ENCODE measurements at places on chromosomes 4 and X.
A peak's percentile ranks its signal among the peaks of the same experiment; 100 is the strongest.

- DNase-seq: no peak
Measured at GRCh38 chr4:112029771-112030171, 115.5 kb upstream of the FAM241A start.

- peak; percentile 1 for DNase-seq
Measured at GRCh38 chr4:11954093-11954492, 525.4 kb upstream of the HS3ST1 start.

- peak; percentile 28 for DNase-seq
Measured at GRCh38 chrX:87583679-87584078, 66.1 kb downstream of the KLHL4 start.

GRCh38 chr4:185179488-185179887, 24.3 kb downstream of the CFAP97 start:
- DNase-seq: peak; percentile 10

DNA sequence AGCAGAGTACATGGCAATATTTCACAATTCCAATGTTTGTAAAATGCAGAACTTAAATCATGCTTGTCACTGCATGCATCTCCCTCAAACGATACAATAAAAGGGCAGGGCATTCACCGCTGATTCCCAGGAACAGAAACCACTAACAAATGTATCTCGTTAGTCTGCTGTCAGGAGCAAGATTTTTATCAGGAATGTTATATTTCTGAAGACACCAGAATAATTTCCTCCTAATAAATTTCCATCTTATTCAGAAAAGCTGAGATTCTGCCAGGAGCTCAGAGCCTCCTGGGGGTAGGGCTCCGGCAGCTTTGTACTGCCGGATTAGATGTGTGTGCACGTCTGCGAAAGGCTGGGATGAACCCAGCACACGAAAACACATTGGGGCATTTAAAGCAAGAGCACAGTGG, 54.0 kb upstream of the LDB2 start:
- DNase-seq: no peak

DNA sequence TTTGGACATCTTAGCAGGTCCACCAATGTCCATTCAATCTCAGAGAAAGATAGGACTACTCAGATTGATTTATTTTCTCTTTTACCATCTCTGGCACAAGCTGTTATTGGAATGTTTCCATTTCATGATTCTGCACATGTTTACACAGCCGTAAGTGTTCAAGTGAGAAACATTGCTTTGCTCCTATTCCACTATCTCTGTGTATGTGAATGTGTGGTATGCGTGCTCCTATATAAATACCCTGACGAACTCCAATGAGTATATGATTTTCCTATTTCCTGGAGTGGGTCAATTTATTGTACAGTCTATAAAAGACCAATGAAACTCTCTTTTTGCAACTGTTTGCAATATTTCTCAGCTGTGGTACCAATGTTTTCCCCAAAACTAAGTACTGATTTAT, 221.0 kb upstream of the GALNT7 start:
- DNase-seq: no peak

GRCh38 chr4:38856524-38857337, at the start of gene TLR6:
TLR6 (minus strand) TSS chr4:38856817; CDS start chr4:38829473, 27,344 bp downstream.
- DNase-seq: peak; percentile 82

- no peak for DNase-seq
Measured at GRCh38 chr4:150232029-150232428, 153.8 kb downstream of the DCLK2 start.

- DNase-seq: no peak
Measured at GRCh38 chr4:124931050-124931449, 218.5 kb upstream of the ANKRD50 start.

DNA sequence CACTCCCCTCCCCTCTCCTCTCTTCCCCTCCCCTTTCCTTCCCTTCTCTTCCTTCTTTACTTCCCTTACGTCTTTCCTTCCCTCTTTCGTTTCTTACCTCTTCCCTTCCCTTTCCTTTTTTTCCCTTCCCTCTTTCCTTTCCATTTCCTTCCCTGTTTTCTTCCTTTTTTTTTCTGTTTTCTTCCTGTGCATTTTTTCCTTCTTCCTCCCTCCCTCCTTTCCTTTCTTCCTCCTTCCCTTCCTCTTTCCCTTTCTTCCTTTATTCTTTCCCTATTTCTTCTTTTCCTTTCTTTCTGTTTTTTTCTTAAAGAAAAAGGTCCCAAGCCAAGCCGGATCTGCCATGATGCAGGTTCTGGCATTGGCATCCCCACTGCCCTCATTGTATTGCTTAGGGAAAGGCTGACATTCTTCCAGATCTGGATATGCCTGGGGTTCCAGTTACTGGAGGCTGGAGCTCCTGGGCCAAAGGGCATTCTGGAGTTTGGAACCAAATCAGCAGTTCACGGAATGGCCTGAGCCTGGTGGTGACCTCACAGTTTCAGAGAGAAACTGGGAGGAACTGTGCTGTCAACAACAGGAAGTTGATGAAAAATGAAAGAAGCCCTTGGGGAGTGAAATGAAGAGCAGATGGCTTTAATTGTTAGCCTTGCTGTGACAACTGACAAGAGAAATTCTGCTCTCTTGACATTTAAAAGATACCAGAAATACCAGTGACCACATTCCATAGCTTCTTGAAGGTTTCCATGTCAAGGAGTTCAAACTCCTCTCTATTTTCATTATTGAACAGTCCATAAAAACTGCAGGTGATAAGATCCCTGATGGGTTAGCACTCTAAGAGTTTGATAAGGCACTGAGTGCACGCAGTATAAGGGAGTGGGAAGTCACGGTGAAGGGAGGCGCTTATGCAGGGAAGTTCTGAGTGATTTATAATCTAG, 622.1 kb downstream of the SPRY1 start:
- DNase-seq: peak; percentile 70

- DNase-seq: peak; percentile 91
Measured at GRCh38 chrX:131792789-131793462, 230.2 kb upstream of the STK26 start.

GRCh38 chrX:11381464-11381863, 88.3 kb downstream of the AMELX start:
- peak; percentile 54 for DNase-seq

GRCh38 chr4:173213296-173213695, 44.7 kb downstream of the GALNT7 start:
- DNase-seq: no peak

- DNase-seq: no peak
Measured at GRCh38 chr4:88101165-88101564, 57.3 kb downstream of the ABCG2 start.

DNA sequence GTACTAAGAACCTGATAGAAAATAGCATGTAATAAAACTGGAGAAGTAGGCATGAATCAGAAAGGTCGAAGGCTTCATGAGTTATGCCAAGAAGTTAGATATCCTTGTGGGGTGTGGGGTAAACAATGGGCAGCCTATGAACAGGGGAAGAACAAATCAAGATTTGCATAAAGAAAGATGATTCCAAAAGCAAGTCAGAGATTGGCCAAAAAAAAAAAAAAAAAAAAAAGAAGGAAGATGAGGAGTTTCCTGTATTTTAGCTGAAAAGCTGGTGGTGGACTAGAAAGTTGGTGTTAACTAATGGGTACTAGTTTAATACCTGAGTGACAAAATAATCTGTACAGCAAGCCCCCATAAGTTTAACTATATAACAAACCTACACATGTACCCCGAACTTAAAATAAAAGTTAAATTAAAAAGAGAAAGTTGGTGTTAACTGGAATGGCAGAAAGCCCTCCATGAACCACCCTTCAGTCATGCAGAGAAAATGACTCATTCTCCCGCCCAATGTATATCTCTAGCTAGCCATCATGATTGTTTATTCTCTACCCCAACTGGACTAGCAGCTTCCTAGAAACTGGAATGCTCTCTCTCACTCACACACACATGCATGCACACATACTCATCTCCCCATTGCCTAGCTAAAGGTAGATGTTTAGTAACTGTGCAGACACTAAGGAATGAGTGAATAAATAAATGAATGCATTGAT, 41.7 kb downstream of the ATP11C start:
- peak; percentile 4 for DNase-seq

- DNase-seq: peak; percentile 57
Measured at GRCh38 chr4:4260185-4260751, 12.2 kb upstream of the TMEM128 start.
